ENCODE measurements at places on chromosomes 2 and 18.

GRCh38 chr2:231138699-231139098 is 13.9 kb upstream of the HTR2B start:
- DNase-seq: peak; percentile 81

- DNase-seq: no peak
Measured at GRCh38 chr2:99490623-99491461, 1.0 kb upstream of the REV1 start.

GRCh38 chr18:71242981-71243380 is 954.1 kb downstream of the SOCS6 start:
- no peak for DNase-seq

DNA sequence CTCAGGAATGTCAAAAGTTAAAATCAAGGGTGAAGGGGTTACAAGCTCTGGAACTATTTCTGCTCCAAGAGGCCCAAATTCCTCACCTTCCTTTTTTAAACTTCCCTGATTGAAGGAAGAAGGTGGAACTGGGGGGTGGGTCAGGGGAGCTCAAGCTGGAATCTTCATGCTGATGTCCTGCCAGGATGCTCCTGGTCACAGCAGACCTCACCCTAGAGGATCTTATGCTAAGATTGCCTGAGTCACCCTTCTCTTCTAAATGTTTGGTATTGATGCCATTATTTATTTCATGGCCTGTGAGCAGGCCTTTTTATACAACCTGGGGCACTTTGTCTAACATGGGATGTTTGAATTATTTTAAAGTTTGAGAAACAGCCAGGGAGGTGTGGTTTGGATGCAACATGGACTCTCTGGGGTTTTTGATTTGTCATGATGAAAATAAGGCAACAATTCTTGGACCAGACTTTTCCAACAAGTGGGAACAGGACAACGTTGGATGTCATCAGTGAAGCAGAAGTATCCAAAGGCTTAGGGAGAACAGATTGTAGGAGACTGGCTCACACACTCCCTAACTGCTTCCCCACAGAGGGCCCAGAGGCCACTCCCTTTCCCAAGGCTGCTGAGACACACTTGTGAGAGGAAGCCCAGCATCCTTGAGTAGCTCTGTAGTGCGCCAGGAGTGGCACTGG is 420.2 kb upstream of the MEX3C start:
- DNase-seq: no peak

GRCh38 chr2:3780477-3781402 is 77.4 kb downstream of the DCDC2C start:
- DNase-seq: peak; percentile 41

GRCh38 chr2:75587954-75588587 is 27.3 kb upstream of the EVA1A start:
- DNase-seq: no peak

DNA sequence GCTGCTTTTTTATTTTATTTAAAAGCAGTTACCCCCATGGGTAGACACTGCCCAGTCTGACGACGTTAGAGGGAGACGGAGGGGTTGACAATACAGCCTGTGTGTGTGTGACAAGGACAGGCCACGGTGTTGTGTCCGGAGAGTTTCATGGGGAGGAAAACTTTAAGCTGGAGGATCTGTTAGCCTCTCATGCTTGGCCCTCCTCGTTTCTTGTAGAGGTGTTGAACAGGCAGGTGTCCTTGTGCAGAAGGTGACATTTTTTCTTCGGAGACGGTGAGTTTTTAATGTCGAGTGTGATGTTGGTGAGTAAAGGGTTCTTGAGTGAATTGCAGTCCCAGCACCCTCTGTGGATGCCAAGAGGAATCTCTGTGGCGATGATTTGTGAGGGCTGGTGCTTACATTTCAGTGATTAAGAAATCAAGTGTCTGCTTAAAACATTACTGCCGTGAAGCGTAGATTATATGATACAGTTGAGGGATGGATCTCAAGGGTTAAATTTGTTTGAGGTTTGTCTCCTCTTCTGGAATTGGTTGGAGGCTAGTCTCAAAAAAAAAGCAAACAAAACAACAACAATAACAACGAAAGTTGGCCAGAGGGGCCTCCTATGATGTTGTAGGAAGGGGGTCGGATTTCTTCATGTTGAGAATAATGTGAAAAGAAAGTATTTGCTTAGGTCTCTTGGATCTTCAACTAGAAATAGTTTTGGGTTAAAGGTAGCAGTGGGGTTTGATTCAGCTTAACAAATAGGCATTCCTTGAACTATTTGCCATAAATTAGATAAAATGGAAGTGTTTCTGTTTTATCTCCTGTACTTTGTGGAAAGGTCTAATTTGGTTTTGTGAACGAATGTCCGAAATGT is 1.6 kb downstream of the NCOA1 start:
- no peak for DNase-seq

DNA sequence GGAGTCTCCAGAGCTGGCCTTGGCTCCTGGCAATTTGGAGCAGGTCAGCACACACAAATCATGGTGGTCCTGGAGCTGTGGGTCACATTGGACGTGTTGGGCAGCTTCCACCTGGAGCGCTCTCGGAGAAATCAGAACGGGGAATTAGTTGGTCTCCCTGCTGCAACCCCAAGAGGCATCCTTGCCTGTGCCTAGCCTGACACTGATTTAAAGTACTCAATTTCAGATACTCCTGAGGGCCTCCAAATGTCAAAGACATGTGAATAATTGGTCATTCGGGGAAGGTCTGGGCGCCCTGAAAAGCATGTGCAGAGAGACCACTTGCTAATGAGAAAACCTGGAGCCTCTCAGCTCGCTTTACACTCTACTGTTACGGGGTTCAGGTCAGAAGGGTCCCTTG is 145.5 kb upstream of the AGAP1 start:
- no peak for DNase-seq

DNA sequence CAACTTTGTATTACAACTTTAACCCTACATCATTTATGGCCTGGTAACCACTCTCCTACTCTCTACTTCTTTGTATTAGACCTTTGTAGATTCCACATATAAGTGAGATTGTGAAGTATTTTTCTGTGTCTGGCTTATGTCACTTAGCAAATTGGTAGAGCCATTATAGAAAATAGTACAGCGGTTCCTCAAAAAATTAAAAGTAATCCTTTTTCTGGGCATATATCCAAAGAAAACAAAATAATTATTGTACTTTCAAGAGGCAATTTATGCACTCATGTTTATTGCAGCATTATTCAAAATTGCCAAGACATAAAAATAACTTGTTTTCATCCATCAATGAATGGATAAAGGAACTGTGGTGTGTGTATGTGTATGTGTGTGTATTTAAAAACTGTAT is 537.5 kb upstream of the FSIP2 start:
- DNase-seq: no peak

DNA sequence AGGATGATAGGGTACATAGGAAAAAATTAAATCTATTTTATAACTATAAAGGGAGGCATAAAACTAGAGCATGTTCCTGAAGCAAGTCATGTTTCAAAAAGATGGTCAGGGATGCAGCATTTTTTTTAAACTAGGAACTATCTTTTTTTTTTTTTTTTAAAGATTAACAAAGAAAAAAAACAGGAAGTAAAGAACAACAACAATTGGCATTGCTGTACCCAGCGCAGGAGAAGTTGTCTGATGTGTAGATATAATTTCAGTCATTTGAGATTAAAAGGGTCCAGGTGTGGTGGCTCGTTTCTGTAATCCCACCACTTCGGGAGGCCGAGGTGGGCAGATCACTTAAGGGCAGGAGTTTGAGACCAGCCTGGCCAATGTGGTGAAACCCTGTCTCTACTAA is 41.5 kb downstream of the PMAIP1 start:
- no peak for DNase-seq

- DNase-seq: no peak
Measured at GRCh38 chr2:20649576-20649975, 1.3 kb downstream of the HS1BP3 start.

All from right renal pelvis (tissue), 4 donors.